Left hindlimb (tissue), 1 donor: ENCODE measurements at places on chromosomes 2 and 18.

GRCh38 chr2:160200921-160201320 is 849 bp upstream of the ITGB6 start:
- DNase-seq = no peak

- no peak for DNase-seq
These were observed 279.8 kb downstream of the EIPR1 start for GRCh38 chr2:3097804-3098203.

- no peak for DNase-seq
These were observed 1420.6 kb upstream of the NXPH2 start for GRCh38 chr2:140200764-140201163.

- DNase-seq = no peak
These were observed 520.8 kb downstream of the FBXO15 start for GRCh38 chr18:73626859-73627258.

GRCh38 chr18:34494359-34494696 is 215.8 kb upstream of the DTNA start:
- no peak for DNase-seq

DNA sequence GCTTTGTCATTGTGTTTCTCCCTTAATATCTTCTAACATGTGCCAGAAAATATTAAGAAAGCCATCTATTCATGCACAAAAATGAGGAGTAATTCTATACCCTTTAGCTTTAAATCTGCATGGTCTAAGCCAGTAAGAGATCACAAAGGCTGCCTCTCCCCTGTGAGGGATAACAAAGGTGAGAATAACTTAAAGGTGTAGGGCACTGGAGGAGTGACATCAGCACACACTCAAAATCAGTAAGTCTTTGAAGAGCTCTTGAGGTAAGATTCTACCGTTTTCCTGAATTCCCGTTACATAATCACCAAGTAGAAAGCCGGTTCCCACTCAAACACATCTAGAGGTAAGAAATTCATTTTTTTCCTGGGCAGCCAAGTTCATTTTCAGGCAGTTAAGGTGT is 123.9 kb upstream of the SULT1C3 start:
- DNase-seq = no peak

DNA sequence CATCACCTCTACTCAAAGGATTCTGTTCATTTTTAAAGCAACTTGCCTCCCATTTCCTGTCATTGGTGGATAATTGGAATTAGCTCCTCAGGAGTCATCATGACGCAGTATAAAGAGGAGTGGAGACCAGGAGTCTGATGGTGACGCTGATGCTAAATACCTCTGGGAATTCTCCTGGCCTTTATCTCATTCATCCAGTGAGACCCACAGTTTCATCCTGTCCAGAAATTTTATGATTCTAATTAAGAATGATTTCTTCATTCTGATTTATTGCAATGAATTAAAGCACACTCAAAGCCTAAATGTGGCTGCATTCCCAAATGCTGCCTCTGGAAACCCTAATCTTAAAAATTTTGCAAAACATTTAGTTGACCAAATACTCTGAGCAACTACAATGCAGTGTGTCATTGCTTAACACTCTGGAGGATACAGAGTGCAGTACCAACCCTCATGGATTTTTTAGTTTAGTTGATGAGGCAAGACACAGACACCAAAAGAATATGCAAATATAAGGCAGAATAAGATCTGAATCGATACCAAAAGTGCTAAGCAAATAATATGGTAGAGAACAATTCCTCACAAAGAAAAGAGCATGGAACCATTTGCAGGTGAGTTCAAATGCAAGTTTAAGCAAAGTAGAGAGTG is 236.2 kb downstream of the ETAA1 start:
- no peak for DNase-seq

GRCh38 chr2:223100061-223100511 is 48.1 kb downstream of the KCNE4 start:
- peak; percentile 87 for DNase-seq

DNA sequence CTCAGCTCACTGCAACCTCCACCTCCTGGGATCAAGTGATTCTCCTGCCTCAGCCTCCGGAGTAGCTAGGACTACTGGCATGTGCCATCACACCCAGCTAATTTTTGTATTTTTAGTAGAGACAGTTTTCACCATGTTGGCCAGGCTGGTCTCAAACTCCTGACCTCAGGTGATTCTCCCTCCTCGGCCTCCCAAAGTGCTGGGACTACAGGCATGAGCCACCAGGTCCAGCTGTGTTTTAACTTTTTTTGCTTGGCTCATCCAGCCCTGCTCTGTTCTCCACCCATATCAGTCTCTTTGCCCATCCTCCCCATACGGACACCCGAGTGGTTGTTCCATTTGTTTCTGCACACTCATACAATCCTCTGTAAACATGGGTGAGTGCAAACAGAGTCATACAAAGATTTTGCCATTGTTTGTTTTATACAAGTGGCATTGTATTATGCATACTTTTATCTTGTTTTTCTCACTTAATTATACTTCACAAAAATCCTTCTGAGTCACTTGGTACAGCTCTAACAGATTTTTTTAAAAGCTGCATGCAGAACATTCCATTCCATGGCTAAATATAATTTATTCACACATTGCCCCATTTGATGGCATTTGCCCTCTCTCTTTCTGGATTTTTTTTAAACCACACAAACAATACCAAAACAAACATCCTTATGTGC is 5.3 kb downstream of the APOB start:
- DNase-seq = no peak

DNA sequence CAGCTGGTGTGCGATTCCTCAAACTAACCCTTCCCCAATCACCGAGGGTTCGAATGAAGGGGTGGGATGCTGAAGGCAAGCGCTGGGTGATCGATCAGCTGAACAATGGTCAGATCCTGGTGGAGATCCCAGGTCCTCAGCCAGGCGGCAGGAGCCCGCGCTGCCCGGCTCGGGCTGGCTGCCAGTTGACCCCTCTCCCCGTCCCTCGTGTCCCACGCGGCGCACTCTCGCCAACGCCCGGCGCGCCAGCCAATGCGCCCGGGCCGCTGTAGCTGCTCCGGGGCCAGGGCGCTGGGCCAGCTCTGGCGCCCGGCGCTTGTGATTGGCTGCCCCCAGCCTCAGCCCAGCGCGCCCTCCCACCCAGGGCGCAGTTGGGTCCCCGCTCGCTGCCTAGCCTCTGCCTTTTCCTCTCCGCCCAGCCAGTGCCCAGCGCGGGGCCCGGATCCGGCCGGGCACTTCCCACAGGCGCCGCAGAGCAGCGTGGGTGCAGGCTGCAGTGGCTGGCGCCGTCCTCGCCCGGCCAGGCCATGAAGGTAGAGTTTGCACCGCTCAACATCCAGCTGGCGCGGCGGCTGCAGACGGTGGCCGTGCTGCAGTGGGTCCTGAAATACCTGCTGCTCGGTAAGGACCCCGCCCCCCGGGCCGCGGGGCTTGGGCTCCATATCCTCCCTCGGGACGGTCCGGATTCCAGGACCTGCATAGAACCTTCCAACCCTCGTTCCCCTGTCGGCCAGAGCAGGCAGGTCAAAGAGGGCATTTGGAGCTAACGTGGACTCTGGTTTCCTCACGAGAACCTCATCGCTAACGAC is at the start of gene MOGAT1:
Gene MOGAT1, plus strand, starts transcription at position 400 of the 809 bp plus-strand sequence. Its CDS starts 128 bp downstream, at position 528.
- DNase-seq = peak; percentile 41

- no peak for DNase-seq
These were observed 254.7 kb downstream of the VAPA start for GRCh38 chr18:10168477-10168876.

GRCh38 chr2:96934182-96934495 is 52.2 kb downstream of the FAM178B start:
- no peak for DNase-seq

DNA sequence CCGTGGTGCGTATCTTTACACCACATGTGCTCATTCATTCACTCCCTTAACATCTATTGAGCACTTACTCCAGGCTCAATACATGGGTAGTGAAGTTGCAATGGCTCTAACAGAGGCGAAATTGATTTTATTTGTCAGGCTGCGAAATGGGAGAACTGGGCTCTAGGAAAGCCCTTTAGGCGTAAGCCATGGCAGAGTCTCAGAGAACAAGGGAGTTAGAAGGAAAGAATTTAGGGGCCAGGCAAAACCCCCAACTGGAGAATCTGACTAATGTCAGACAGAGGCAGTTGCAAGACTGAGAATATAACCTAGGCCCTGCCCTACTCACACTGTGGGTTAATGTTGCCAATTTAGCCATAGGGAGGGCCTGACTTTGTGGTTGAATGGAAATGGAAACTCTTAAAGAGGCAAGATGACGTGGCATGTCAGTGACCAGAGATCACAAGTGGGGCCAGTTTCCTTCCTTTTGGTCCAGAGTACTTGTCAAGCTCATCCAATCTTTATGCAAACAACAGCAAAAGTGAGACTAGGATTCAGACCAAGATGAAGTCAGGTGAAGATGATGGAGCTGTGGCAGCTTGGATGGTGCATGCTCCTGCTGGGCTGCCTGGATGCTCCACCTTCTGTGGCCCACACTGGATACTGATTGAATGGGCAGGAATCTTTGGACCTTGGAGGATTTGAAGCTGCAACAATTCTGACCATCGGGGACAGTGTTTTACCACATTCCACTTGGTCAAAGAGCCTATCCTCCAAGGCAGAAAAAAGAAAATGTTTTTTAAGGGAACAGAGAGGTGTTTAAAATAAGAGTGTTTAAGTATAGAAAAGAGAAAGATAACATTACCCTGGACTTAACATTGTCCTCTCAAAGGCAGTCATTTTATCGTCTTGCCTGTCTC is 92.2 kb downstream of the CAPN13 start:
- DNase-seq = no peak

GRCh38 chr18:76545433-76546087 is 50.5 kb upstream of the ZNF516 start:
- no peak for DNase-seq

- DNase-seq = no peak
These were observed 74.0 kb upstream of the FZD7 start for GRCh38 chr2:201959626-201960025.

GRCh38 chr2:2935445-2936149 is 442.0 kb downstream of the EIPR1 start:
- DNase-seq = no peak

- DNase-seq = peak; percentile 15
These were observed 103.4 kb downstream of the HDAC4 start for GRCh38 chr2:239297142-239298004.

DNA sequence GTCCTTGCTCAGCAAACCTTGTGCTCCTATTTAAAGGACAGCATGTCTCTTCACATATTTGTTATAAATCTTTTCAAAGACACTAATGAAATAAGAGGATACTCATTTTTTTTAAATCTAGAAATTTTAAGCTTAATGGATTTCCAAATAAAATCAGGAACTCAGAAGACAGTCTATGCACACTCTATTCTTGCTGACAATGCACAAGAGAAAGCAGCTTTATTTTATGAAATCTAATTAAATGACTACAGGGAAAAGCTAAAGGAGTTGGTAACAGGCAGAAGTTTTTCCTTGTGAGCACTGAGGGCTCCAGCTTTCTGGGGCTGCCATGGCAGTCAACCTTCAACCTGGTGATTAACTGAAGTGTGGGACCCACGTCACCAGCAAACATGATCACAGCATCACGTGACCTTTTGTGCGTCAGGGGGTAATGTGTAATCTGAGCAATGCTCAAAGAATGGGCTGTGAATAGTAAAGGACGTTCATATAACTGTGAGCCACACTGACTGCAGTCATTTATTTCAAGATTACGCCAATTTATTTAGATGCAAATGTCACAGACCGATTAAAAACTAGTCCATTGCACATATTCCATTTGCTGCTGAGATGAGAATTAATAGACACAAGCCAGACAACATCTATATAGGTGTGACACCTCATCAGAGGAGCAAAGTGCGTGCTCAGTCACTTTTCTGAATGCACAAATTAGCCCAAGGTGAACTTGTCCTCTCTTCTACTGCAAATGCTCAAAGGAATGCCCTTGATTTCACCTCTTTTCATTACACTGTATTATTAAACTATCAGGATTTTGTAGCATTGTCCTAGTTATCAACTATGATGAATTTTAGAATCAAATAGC is 11.6 kb upstream of the DNER start:
- DNase-seq = no peak

DNA sequence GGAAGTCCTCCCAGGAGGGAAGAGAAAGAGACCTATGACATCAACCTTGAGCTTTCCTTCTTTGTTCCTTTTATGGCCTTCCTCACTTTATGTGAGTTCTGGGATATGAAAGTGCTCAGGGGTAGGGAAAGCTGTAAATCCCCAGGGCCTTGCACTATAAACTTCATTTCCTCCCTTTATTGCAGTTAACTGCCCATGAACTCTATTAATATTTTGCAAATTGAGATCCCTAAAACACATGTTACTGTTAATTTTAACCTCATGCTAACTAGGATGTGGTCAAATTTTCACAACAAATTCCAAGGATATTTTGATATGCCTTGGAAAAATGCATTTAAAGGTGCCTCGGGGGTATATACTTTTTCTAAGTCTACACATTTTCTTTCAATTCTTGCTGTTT is 359.9 kb downstream of the OSR1 start:
- no peak for DNase-seq
